Activated T-cell treated with anti-CD3 and anti-CD28 coated beads, Interleukin-2, amount 50 U/mL, for 4 hours (primary cell): ENCODE measurements at places on chromosomes 13 and 19.
A peak's percentile ranks its signal among the peaks of the same experiment; 100 is the strongest.

GRCh38 chr19:50046649-50047503 is 21.1 kb downstream of the ZNF473 start:
- DNase-seq: peak; percentile 51

DNA sequence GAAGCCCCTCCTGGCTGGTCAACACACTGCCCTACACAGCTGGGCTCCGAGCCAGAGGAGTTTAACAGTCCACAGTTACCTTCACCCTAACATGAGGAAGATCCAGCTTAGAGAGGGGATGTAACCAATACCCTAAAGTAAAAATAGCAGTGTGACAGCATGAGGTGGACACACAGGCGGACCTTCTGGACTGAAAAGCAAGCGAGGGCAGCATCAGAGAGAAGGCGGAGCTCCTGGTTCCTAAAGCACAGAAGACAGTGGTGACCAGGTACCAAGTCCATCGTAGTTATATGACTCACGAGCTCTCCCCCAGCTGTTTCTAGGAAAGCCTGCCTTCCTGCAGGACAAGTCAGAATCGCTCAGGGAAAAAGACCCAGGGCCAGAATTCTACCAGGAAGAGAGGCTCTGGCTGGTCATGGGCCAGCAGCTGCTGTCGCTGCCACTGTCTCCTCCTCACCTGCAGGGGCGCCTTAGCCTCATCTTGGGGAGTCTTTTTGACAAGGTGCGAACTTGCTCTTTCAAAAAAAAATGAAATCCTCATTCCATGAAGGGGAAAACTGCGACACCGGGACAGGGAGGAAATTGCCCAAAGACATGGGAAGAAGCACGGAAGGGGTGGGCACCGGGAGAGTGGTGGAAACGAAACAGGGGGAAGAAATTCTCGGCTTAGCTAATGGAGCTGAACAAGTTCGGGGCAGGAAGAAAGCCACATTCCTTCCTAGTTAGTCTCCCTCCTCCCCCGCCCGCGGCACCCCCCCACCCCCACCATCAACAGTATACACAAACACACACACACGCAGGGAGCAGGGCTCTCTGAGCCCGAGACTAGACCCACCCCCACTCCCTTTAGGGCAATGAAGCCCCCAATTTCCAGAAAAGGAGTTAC is 1.7 kb downstream of the ELL start:
- peak; percentile 55 for DNase-seq

- DNase-seq: no peak
Measured at GRCh38 chr13:93915269-93915809, 564.1 kb downstream of the DCT start.

DNA sequence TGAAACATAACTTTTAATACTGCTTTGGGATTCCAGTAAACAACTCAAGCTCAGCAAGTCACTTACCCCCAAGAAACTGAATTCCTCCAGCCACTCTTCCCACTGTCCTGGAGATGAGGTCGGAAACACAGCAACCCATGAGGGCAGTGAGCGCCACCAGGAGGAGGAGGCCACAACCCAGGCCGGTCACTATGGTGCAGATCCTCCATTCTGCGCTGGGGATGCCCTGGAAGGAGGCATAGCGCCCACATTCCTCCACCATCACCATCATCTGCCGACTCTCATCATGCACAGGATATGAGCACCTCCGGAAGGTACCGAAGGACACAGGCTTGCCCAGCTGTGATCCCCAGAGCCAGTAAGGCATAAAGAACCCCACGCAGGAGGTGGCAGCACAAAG is 2.2 kb downstream of the LHFPL6 start:
- DNase-seq: no peak

DNA sequence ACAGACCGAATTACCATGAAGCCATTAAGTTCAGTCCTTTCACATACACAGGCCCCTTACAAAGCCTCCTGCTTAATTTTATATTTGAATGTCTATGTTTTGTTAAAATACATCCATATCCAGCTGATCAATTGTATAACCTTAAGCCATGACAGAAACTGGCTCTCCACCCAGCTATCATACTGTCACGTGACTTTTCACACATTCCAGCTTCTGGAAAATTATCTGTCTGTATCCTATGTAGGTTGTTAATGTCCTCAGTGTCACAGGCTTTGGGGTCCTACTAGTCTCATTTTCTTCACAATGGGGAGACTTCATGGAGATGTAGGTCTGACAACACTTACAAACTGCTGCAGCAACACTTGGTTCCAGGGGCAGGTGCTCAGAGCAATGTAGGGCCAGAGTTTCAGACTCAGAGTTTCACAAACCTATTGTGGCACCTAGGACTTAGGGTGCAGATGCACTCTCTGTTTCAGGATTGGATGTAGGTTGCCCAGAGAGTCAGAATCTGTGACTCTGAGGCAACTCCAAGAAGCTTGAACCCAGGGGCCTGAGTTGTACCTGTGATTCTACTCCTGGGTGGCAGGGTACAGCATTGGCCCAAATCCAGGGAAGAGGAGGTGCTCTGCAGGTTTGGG is 69.6 kb upstream of the PCDH20 start:
- DNase-seq: no peak

DNA sequence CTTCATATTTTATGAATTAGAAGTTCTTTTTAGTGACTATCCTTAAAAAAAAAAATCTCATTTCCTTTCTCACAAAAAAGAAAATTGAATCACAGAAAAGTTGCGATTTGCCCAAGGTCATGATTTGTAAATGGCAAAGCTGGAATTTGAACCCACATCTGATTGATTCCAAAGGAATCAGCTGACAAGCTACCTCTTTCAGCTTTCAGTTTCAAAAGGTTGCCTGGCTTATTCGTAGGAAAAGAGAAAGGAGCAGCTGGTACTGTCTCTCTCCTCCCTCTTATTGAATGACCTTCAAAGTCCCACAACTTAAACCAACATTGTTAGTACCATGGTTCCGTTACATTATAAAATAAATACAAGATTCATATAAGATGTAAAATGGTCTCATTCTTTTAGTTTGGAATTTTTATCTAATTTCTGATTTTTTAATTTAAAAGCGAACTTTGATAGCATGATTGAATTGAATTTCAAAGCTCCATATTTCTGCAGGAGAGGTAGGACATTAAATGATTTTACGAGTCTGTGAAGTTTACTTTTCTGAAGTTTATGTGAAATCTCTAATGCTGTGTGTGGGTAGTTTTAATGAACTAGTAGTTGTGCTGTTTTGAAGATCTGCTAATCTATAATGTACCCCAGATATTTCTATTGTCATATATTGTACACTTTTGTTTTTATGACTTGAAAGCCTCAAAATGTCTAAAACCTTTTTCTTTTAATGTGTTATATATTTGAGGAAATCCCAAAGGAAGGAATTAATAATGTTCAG is 18.5 kb upstream of the KCTD4 start:
- DNase-seq: no peak

- no peak for DNase-seq
Measured at GRCh38 chr13:113051641-113052040, 54.0 kb upstream of the F7 start.

DNA sequence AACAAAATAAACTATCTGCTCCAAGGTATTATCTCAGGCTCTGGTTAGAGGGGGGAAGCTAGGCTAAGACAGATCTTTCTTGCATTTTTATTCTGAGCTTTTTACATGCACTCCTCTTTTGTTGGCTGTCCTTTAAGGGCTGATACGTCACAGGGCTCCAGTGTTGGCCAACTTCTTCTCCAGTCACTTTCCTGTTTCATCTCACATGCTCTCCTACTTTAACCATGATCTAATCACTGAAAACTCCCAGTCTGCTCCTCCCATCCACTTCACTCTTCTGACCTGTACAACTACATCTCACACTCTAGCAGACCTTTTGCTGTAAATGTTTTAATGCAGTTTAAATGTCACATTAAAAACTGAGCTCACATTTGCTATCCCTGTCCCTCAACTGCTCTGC is 510.0 kb upstream of the KLF12 start:
- DNase-seq: no peak

DNA sequence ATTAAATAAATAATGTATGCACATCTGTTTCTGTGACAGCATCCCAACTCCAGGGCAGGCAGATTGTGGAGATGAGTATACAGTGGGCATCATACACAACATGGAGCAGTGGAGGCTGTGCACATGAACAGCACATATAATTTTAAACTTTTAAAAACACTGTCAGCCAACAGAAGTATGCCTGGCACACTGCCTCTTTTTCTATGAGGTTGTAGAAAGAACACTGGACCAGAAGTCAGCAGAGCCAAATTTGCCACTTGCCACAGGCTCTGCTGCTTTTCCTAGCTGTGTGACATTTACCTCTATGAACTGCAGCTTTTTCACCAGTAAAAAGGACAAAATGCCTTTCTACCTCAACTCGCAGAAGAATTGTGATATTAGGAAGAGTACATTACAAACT is 118.7 kb downstream of the FRY start:
- DNase-seq: no peak
